ENCODE measurements at places on chromosomes 13 and 19.

DNA sequence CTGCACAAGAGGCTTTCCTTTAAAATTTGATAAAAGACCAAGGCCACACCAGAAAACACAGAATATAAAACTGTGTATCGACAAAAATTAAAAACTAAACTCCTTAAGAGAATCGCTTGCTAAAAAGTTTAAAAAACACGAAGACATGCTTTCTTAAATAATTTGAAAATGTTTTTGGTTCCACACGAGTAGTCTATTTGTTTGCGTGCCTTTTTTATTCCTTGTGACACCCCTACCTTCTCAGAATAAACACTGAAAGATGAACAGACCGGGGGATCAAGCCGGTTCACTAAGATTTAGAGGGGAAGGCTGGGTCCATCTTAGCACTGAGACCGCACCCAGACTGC, 256.4 kb upstream of the STARD13 start:
- DNase-seq: no peak

GRCh38 chr19:850221-850978, 1.7 kb upstream of the ELANE start:
- no peak for DNase-seq

DNA sequence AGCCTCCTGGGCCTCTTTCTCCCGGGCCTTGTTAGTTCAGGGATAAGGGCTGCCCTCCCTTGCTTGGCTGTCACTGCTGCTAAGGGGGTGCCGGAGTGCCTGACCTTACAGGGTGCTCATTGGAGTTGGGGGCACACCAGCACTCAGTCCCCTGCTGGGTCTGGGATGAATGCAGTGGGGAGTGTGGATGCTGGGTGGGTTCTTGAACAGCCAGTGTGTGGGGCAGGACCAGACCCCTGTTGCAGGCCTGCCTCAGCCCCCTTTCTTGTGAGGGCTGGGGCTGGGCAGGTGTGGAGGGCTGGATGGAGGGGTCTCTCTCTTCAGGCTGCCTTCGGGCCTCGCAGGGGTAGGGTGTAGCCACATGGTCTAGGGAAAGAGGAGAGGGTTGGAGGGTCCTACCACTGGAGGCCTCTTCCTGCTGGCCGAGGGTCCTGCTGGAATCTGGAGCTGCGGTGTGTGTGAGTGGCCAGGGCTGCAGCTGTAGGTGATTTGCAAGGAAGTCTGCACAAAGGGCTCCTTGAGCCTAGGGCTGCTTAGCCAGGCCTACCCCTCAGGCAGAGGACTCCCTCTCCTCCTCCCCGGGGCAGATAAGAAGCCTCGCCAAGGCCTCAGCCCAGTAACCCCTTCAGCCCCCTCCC, 3.2 kb downstream of the CEBPA start:
- no peak for DNase-seq

- DNase-seq: no peak
Observed at GRCh38 chr13:65940720-65941119, 1289.4 kb downstream of the PCDH9 start.

DNA sequence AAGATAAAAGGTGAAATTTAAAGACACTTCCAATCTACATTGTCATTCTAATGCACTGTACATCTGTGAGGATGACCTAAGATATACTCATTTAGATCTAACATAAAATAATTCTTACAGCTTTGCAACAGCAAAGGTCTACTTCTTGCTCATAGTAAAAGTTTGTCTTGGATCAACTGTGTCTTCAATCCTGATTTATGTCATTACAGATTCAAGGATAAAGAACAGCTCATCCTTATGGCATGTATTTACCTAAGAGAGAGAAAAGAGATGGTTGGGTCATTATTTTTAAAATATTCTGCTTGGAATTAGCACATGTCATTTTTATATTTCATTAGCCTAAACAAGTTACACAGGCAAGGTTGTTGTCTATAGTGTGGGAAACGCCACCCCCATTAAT, 2193.1 kb downstream of the PCDH9 start:
- DNase-seq: no peak

- no peak for DNase-seq
Observed at GRCh38 chr13:112113851-112114250, 46.9 kb downstream of the SOX1 start.

GRCh38 chr19:48988860-48989259, 4.2 kb downstream of the GYS1 start:
- no peak for DNase-seq

DNA sequence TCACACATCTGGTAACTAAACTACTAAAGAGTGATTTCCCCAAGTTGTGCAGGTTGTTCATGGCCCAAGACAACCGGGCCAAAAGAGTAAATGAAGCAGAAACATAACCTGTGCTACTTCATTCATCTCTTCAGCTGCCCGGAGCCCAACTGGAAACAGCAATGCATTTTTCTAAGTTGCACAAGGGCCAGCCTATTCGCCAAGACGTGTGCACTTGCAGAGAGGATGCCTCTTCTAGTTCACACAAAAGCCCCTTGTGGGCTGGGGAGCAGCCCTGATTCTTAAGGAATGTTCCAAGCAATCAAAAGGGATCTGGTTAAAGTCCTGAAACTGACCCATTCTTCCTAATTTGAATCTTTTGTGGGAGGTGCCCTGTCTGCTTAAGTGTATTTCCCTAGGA, 275.8 kb downstream of the SHISA2 start:
- no peak for DNase-seq

DNA sequence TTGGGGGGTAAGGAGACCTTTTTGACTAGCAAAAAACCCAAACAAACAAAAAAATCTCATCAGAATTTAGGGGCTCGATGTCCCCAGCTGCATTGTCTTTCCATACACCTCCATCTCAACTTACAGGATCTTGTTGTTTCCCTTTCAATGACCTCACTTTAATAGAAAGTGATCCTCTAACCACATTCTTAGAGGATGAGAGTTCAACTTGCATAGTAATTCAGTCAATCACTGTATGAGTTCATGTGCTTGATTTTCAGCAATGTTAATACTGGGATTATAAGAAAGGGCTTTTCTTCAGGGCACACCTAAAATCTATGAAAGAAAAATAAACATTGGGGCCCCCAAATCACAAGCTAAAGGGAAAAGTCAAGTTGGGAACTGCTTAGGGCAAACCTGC, 1512.0 kb downstream of the SLITRK1 start:
- DNase-seq: no peak

- DNase-seq: no peak
Observed at GRCh38 chr19:9430444-9430843, 4.9 kb downstream of the ZNF266 start.

GRCh38 chr13:97254816-97255215, 32.7 kb downstream of the MBNL2 start:
- DNase-seq: no peak

DNA sequence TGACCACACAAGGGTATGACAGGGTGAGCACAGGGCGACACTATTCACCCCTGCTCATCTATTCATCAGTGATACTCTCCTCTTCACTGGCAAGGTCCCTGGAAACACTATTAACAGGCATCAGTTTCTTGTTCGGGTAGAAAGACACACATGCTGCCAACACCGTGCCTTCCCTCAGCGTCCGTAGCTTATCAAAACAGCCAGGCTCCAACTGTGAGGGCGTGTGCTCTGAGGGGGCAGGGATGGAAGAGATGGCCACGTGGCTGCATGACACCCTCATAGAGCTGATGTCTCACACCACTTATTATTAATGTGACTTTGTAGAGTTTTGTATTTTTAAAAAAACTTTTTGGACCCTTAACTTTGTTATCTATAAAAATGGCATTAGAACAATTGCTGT, 160.3 kb downstream of the ITGBL1 start:
- no peak for DNase-seq

DNA sequence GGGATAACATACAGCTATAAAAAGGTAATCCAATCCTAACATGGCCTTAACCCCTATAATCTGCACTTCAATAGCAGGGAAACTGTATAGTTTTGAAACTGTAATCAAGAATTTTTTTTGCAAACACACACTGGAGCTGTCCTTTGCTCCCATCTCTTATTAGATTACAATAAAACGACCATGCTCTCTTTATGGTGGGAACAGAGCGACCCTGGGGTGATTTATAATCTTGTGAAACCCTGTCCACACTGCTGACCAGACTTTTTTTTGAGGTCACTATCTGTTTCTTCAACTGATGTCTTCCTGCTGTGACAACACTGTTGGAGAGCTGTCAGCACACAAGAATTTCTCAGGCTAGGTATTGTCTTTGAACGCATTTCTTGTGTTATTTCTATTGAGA, 35.3 kb downstream of the DACH1 start:
- DNase-seq: no peak

DNA sequence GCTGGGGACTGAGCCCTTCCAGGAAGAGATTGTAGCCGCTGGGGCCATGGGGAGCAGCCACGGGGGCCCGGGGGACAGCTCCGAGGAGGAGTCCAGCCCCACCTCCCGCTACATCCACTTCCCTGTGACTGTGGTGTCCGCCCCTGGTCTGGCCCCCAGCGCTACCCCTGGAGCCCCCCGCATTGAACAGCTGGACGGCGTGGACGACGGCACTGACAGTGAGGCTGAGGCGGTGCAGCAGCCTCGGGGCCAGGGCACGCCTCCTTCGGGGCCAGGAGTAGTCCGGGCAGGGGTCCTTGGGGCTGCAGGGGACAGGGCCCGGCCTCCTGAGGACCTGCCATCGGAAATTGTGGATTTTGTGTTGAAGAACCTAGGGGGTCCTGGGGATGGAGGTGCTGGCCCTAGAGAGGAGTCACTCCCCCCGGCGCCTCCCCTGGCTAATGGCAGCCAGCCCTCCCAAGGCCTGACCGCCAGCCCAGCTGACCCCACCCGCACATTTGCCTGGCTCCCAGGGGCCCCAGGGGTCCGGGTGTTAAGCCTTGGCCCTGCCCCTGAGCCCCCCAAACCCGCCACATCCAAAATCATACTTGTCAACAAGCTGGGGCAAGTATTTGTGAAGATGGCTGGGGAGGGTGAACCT, 9.6 kb downstream of the IGFLR1 start:
- DNase-seq: no peak

DNA sequence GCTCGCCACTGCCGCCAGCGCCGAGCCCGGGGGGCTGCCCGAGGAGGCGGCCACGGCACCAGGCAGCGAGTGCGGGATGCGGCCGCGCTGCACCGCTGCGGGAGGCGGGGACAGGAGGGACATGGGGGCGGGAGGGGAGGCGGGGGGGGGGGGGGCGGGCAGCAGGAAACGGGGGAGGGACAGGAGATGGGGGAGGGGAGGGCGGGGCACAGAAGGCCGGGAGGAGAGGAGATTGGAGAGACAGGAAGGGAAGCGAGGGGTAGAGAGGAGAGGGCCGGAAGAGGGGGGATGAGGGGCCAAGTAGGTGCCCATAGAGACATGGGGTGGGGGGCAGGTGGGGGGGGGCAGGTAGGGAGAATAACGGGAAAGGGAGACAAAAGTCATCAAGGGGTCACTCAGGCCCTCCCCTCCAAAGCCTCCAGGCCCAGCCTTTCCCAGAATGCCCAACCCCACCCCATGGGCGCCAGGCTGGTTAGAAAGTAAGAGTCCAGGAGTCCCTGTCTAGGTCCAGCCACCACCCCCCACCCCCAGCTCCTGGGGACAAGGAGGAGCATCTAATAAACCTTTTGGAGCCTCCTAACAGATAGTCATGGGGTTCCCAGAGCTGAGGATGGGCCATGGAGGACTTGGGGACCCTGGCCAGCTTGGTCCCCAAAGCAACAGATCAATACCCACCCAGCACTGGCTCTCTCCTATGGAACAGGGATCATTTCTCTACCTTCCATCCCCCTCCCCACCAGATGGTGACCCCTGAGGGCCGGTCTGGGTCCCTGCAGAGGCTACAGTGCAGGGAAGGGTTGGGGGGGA, 9.5 kb downstream of the NR2F6 start:
- no peak for DNase-seq

Data from activated CD8-positive, alpha-beta memory T cell treated with anti-CD3 and anti-CD28 coated beads for 4 hours (primary cell).